Stimulated activated CD8-positive, alpha-beta memory T cell treated with anti-CD3 and anti-CD28 coated beads, Interleukin-7, amount 100 ng/mL, for 48 hours (primary cell): ENCODE measurements at places on chromosomes 4 and X.

GRCh38 chrX:65928522-65928921, 111.4 kb downstream of the VSIG4 start:
- DNase-seq: no peak

DNA sequence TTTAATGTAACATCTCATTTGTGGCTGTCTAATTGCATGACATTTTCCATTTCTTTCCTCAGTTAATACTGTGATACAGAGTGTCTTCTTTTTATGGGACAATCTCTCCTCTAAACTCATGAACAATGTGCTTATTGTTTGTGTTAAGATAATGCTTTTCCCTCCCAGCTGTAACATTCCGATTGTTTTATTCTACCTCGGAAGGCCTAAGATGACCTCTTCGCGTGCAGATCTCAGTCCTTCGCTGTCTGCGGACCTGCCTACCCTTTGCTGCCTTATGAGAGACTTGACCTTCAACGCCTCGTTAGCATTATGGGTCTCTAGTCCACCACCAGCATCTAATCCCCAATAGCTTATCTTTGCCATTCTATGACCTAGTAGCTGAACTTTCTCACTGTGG, 29.8 kb upstream of the ZFP42 start:
- DNase-seq: no peak

DNA sequence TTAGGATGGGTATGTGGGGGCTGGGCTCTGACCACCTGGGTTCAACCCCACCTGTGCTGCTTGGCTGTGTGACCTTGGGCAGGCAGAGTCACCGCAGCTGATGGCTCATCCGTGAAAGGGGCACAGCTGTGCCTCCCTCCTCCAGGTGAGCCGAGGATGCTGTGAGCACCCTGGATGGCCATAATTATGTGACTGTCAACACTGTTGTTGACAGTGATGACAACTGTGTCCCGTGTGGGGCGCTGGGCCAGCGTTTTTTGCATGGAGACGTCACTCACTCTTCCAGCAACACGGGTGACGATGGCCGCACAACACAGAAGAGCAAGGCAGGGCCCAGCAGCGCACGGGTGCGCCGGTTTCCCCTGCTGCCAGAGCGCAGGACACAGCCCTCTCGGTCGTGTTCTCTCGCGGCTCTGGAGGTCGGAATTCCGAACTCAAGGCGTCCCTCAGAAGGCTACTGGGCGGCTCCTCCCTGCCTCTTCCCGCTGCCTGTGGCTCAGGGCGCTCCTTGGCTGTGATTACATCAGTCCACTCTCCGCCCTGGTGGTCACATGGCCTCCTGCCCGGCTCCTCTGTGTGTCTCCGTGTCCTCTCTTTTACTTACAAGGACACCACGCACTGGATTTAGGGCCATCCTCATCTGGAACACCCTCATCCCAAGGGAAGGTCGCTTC, 1.3 kb downstream of the SH3TC1 start:
- no peak for DNase-seq

- DNase-seq: no peak
These were observed 1.5 kb upstream of the CRLF2 start for GRCh38 chrX:1213971-1214370.

DNA sequence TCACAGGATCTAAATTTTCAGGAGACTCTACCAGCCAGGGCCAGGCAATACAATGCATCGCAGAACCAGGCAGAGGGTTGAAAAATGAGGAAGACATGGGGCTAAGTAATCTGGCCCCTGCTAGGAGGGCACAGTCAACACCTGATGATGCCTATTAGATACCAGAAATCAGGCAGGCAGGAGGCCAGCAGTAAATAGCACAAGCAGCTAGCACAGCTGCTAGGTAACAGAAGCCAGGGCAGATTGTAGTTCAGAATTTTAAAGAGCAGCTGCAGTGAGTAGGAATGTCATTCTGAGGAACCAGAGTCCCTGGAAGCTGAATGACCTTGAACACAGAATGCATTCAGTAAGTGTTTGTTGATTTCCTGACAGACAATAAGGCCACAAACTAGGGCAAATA, 38.8 kb upstream of the TRPC5OS start:
- no peak for DNase-seq

GRCh38 chr4:89992744-89993143, 98.1 kb downstream of the MMRN1 start:
- DNase-seq: no peak

GRCh38 chr4:1299301-1299860, 9.7 kb downstream of the MAEA start:
- DNase-seq: no peak

GRCh38 chrX:132692066-132692465, 203.2 kb upstream of the MBNL3 start:
- no peak for DNase-seq

DNA sequence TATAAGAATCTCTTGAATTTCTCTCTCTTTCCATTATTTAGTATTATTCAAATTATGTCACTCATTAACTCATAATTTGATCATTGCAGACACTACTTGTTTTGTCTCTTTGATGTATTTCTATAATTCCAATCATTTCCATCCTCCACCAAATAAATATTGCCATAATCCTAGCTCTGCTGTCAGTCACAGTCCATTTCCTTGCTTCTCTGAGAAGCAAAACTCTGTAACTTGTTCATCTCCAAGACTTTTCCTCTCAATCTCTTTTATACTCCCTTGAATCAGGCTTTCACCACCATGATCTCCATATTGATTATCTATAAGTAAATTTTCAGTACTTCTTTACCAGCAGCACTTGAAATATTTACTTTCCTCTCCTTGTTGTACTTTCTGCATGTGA, 135.9 kb downstream of the SCLT1 start:
- no peak for DNase-seq

GRCh38 chrX:703466-703865, 72.9 kb downstream of the SHOX start:
- no peak for DNase-seq

DNA sequence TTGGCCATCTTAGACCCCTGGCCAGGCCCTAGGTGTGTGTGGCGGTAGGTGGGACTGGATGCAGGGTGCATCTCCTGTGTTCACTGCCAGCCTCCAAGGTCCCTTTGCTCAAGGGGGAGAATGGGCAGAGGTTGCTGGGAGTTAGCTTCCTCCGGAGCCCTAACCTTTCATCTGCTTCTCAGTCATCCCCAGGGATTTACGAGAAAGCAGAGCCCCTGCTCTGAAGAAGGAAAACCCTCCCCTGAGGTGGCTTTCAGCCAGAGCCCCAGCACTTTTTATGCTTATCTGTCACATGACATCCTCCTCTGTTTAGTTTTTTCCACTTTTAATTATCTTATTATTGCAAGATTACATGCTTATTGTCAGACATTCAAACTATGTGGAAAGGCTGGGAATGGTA, 44.9 kb upstream of the DDX3X start:
- DNase-seq: no peak

DNA sequence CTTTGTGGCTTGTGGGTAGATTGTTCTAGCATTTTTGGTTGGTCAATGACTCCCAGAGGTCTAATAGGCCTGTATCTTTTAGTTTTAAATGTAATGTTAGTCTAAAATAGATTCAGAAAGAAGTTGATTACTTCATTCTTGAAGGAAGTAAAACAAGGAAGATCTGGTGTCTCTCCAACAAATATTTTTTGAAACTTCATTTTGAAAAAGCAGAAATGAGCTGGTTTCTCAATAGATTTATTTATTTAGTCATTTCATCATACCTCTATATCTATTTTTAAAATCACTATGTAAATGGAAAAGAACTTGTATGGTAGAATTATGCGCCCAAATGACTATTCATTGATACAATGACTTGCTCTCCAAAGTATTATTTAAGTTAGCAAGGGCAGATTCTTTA, 7.2 kb downstream of the HTR2C start:
- DNase-seq: no peak

DNA sequence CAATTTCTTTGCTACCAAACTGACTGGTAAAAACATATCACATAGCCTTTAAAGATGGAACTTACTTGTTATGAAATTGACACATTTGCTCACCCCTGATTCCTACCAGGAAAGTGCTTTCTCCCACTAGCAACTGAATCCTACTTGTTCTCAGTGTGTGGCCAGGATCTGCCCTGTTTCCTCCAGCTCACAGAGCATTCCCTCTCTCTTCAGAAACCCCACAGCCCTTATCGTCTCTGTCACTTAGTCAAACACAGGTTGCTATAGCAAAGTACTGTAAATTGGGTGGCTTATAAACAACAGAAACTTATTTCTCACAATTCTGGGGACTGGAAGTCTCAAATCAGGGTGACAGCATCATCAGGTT, 265.2 kb upstream of the BOD1L1 start:
- no peak for DNase-seq

DNA sequence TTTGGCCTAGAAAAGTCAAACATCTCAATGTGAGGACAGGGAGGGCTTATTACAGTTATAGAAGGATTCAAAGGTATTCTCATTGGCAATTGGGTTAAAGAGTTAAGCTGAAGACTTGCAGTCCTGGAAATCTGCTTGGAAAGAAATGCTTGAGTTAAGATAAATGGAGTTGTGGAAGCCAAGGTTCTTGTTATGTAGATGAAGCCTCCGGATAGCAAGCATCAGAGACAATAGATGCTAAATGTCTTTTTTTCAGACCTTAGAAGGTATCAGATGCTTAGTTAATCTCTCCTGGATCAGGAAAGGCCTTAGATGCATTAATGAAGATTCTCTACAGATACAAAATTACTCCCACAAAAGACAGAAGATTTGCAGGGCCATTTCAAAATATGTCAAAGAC, 299.3 kb downstream of the CFAP47 start:
- DNase-seq: no peak

- DNase-seq: no peak
These were observed 56.6 kb downstream of the AREG start for GRCh38 chr4:74501579-74501978.

DNA sequence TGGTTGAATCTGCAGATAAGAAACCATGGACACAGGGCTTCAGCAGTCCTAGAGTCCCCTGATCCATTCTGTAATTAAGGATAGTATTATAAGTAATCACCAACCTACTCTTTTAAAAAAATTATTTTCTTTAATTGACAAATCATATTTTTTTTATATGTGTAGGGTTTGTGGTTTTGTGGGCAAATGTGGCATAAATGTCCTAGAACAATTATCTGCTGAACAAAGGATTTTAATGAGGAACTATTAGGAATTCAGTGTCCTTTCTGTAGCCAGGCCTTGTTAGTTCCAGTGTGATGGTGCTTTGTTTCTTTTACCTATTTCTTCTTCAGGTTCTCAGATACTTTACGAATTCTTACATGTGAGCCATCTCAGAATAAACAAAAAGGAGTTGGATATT, 32.4 kb downstream of the PRIMPOL start:
- no peak for DNase-seq

DNA sequence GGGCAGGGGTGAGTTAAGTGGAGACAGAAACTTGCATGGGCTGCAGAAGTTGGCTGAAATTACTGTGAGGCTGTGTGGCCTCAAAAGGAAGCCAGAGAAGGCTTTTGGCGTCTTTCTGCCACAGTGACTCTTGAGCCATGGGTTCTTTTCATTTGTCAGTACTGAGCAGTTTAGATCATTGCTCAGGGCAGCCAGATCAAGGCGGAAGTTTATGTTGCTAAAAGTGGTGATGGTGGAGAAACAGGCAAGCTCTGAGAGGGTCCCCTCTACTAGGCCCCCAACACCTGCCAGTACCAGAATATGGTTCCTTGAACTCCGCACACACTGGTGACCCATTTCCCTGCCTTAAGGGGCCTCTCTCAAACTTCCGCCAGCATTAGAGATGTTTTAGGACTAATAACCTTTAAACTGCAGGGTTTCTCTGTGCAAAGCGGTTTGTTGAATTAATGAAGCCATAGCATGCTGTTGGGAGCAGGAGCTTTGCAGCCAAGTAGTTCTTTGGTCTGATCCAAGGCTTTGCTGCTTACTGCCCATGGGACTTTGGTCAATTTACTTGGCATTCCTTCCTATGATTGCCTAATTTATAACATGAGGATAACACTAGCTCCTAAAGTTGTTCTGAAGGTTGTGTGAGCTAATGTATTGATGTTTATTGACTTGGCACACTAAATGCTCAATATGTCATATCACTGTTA, 34.5 kb downstream of the RNF175 start:
- no peak for DNase-seq

DNA sequence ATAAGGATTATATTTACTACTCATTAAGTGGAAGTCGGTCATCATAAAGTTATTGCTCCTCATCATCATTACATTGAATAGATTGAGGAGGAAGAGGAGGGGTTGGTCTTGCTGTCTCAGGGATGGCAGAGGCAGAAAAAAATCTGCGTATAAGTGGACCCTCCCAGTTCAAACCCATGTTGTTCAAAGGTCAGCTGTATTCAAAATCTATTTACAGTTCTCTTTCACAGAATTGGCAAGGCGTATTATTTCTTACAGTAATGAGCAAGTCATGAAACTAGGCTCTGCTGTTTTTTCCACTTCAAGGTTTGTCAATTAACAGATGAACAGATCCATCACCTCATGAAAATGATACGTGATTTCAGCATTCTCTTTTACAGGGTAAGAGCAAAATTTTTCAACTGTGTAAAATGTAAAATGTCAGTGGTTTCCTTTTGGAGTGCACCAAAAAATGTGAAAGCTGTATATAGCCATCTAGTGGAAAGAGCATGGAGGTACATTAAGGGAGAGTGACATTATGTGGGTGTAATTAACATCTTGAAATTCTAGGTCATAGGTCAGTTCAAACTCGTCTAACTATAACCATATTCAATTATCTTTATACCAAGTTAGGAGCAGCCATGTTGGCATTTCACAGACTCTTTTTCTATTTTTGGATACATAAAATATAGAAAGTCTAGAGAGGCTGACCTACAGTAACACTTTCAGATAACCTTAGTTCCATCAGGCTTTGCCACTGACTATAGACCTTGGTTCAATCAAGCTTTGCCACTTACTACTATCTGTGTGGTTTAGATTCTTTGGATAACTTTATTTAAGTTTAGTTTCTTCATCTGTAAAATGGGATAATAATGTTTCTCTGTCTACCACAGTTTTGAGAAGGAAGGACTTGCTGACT, 30.1 kb downstream of the NEIL3 start:
- DNase-seq: no peak

DNA sequence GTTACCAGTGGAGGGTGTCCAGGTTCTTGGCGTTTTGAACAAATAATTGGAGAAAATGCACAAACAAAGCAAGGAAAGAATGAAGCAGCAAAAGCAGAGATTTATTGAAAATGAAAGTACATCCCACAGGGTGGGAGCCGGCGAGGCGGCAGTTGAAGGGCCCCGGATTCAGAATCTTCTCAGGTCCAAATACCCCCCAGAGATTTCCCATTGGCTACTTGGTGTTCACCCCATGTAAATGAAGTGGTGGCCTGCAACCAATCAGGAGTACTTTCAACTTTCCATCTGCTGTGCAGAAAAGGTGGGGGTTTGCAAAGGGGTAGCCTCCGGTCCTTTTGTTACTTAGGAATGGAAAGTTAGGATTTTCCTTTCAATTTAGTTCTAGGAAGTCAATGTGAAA, 1447.0 kb downstream of the C4orf33 start:
- DNase-seq: no peak
